ENCODE measurements at places on chromosomes 13 and 19. TPM values are rescaled to one million over a fixed set of nuclear protein-coding genes. Genes with fewer than 3 reads are reported as not detected.

Gene ZNF576
- polyA plus RNA-seq, result 9.9 TPM

Gene TRMT1
- polyA plus RNA-seq, result 30.7 TPM

Gene SNRNP70
- polyA plus RNA-seq, result 67.0 TPM

Gene ZNF506
- polyA plus RNA-seq, result 24.5 TPM

Gene NEK5
- polyA plus RNA-seq, result 0.34 TPM

Gene GPR180
- 1.9 TPM for polyA plus RNA-seq

Gene FFAR2
- not detected for polyA plus RNA-seq

Gene SYT3
- polyA plus RNA-seq, result not detected

Gene RFPL4A
- polyA plus RNA-seq, result not detected

Measured in IgD-negative memory B cell (primary cell).